ENCODE measurements at places on chromosomes 2 and 18. TPM values are rescaled to one million over a fixed set of nuclear protein-coding genes. Genes with fewer than 3 reads are reported as not detected.

The MC4R gene
- not detected for total RNA-seq

The MEP1B gene
- not detected for total RNA-seq

The EHD3 gene
- total RNA-seq = 18.9 TPM

The GALNT5 gene
- 0.27 TPM for total RNA-seq

The DSC2 gene
- total RNA-seq = 0.27 TPM

The ACTG2 gene
- not detected for total RNA-seq

The HOXD12 gene
- not detected for total RNA-seq

The XDH gene
- 0.54 TPM for total RNA-seq

The MBD1 gene
- total RNA-seq = 94.8 TPM

The IFT172 gene
- total RNA-seq = 38.8 TPM

The HOXD4 gene
- total RNA-seq = not detected

The SAG gene
- under 0.01 TPM for total RNA-seq

The RIT2 gene
- not detected for total RNA-seq

The THUMPD2 gene
- 7.5 TPM for total RNA-seq

The RESP18 gene
- total RNA-seq = not detected

The DOK6 gene
- 1.3 TPM for total RNA-seq

The ALPI gene
- not detected for total RNA-seq

The AFF3 gene
- 23.2 TPM for total RNA-seq

The DDX18 gene
- 29.4 TPM for total RNA-seq

The SPAST gene
- total RNA-seq = 14.5 TPM

The CRYGD gene
- 5.7 TPM for total RNA-seq

The MAP4K4 gene
- total RNA-seq = 19.7 TPM

The GALM gene
- total RNA-seq = 6.2 TPM

The TNS1 gene
- total RNA-seq = 39.0 TPM

The FBXO15 gene
- total RNA-seq = 0.81 TPM

The FSHR gene
- under 0.01 TPM for total RNA-seq

The ANKRD30B gene
- total RNA-seq = not detected

The ERCC3 gene
- total RNA-seq = 49.8 TPM

The VWA3B gene
- under 0.01 TPM for total RNA-seq

The IRS1 gene
- under 0.01 TPM for total RNA-seq

The C2orf92 gene
- 5.1 TPM for total RNA-seq

The TCF4 gene
- 127 TPM for total RNA-seq

The TWIST2 gene
- total RNA-seq = not detected

The ARHGAP25 gene
- 43.6 TPM for total RNA-seq

The FEV gene
- total RNA-seq = not detected

The IL1B gene
- total RNA-seq = 279 TPM

The MYO5B gene
- under 0.01 TPM for total RNA-seq

The CEBPZOS gene
- 8.3 TPM for total RNA-seq

The COBLL1 gene
- total RNA-seq = 10.2 TPM

The TANC1 gene
- 7.3 TPM for total RNA-seq

The SIX3 gene
- total RNA-seq = not detected

The GMCL1 gene
- 12.1 TPM for total RNA-seq

The BBS5 gene
- total RNA-seq = 2.4 TPM

The SERPINB5 gene
- not detected for total RNA-seq

The SLC11A1 gene
- total RNA-seq = 3.8 TPM

The RAB27B gene
- total RNA-seq = 6.5 TPM

The ANKRD30BL gene
- total RNA-seq = not detected

The KCNG2 gene
- 14.8 TPM for total RNA-seq

The NT5DC4 gene
- total RNA-seq = not detected

The OSBPL1A gene
- total RNA-seq = 14.8 TPM

The LRATD1 gene
- total RNA-seq = under 0.01 TPM

The PLEK gene
- total RNA-seq = 48.2 TPM

The CNPPD1 gene
- 60.1 TPM for total RNA-seq

The GPR155 gene
- total RNA-seq = 2.7 TPM

The LIPT1 gene
- total RNA-seq = 6.5 TPM

The CDH2 gene
- total RNA-seq = 3.5 TPM

Data from hematopoietic multipotent progenitor cell (in vitro differentiated cells).